ENCODE measurements at places on chromosomes 2 and 18.

- no peak for DNase-seq
Measured at GRCh38 chr2:6854416-6854815, 11.3 kb downstream of the CMPK2 start.

- no peak for DNase-seq
Measured at GRCh38 chr2:129935118-129935517, 44.3 kb upstream of the RAB6C start.

- no peak for DNase-seq
Measured at GRCh38 chr2:120391911-120392665, 46.2 kb downstream of the INHBB start.

GRCh38 chr2:62472312-62472711 lies 33.7 kb downstream of the TMEM17 start:
- DNase-seq = no peak

DNA sequence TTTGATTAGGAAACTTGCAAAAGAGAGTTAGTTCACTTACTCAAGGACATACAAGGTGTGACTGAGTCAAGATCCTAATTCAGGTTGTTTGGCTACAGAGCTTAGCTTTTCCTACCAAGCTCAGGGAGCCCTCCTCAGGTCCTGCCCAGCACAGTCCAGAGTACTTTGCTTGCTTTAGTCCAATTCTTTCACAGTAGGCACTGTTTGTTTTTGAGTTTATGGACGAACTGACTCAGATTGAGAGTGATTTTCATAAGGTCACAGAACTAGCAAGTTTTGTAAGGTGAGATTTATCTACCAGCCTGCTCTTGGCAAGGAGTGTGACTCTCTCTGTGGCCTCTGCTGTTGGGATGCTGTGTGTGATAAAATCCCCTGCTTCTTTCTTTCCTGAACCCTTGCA lies 310.5 kb downstream of the PTPRM start:
- DNase-seq = no peak

GRCh38 chr2:26850505-26850904 lies 2.6 kb downstream of the DPYSL5 start:
- DNase-seq = no peak

- DNase-seq = no peak
Measured at GRCh38 chr18:13868501-13869271, 44.7 kb downstream of the MC5R start.

DNA sequence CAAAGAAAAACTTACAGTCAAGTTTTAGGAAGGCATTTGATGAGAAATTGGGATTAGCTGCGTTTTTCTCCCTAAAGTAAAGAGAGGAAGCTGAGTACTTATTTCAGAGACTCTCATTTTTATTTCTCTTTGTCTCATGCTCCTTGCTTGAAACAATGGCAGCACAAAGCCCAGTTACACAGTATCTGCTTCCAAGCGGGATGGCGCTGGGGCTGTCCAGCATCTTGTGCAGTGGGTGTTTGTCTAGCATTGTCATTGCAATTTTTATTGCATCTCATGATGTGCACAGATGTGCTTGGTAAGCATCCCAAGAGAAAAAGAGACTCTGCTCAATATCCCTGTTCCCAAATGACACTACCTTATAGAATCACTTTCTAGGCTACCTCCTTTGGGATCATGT lies 102.8 kb upstream of the ZNF521 start:
- no peak for DNase-seq

DNA sequence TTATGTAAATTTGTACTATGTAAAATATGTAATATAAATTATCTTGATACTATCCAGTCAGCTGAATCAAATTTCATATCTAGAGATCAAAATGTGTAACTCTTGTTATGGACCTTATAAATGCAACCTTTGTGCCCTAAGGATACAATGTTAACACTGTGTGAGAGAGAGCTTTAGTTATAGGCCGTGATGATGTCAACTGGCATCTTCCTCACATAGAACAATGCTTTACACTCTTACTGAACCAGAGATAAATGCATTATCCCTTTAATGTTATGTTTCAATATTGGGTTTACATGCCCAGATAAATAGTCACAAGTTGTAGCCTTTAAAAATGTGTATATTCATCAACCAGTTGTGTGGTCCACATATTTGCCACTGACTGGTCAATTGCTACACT lies 115.1 kb downstream of the KCNJ3 start:
- DNase-seq = no peak

DNA sequence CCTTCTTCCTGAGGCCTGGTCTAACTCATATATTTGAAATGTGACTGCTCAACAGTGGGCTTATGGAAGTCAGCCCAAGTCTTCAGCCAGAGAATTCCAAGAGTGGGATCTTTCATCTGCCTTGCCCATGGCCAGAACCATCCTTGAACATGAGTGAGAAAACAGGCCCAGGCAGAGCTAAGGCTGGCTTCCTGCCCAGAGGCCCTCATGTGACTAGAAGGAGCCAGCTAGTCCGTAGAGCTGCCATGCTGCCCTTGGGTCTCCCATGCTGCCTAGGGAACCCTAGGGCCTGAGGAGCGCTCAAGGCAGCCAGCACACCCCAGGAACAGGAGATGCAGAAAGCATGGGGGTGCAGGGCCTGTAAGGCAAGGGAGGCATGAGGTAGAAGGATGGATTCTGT lies 203.6 kb downstream of the FHOD3 start:
- no peak for DNase-seq

GRCh38 chr18:56973487-56973886 lies 173.4 kb upstream of the BOD1L2 start:
- DNase-seq = no peak

- DNase-seq = no peak
Measured at GRCh38 chr2:23454501-23455120, 69.6 kb downstream of the KLHL29 start.

DNA sequence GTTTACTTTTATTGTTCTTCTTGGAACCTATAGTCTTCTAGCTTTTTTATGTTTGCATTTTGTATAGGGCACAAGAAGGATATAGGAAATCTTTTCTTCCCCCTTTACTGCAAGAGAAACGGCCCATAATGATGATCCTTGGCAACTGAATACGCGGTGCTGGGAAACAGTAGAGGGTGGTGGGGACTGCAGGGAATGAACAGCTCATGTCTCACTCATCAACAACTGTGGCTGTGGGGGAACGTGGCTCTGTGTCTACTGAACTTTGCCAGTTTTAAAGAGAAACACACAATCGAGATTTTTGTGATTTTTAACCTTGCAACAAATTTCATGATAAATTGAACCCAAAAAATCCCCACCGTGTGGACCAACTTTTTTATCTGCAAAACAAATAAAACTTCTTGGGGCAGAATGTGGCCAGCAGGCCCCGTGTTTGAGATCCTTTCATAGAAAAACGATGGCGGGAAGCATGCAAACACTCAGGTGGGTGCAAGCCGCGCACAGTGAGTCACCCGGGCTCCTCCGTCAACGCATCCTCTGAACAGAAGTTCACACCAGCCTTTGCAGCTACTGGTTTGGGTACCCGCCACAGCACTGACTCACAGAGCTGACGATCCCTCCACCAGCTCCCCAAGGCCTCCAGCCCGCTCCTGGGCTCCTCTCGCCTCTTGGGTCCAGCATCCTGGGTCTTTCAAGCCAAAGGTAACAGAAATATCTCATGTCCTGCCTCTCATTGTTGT lies 149.3 kb downstream of the COL6A3 start:
- DNase-seq = no peak

- DNase-seq = no peak
Measured at GRCh38 chr2:109062859-109063700, 65.9 kb upstream of the SH3RF3 start.

GRCh38 chr18:3814816-3815215 lies 364.8 kb downstream of the TGIF1 start:
- DNase-seq = no peak

DNA sequence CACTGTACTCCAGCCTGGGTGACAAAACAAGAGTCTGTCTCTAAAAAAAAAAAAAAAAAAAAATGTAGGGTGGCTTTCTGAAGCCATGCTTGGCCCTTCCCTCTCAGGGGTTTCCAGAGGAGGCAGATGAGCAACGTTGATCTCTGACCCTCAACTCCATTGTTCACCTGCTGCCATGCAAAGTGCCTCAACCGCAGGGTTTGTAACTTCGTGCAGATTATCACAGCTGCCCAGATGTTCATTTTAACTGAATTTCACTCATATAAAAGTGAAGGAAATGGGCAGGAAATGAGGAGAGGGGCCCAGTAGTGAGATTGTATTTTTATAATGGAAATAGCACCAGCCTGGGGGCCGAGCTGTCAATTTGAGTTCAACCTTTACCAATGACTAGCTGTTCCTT lies 14.9 kb upstream of the B3GNT2 start:
- no peak for DNase-seq

GRCh38 chr2:174787487-174788205 lies 23.4 kb upstream of the CHRNA1 start:
- DNase-seq = no peak

DNA sequence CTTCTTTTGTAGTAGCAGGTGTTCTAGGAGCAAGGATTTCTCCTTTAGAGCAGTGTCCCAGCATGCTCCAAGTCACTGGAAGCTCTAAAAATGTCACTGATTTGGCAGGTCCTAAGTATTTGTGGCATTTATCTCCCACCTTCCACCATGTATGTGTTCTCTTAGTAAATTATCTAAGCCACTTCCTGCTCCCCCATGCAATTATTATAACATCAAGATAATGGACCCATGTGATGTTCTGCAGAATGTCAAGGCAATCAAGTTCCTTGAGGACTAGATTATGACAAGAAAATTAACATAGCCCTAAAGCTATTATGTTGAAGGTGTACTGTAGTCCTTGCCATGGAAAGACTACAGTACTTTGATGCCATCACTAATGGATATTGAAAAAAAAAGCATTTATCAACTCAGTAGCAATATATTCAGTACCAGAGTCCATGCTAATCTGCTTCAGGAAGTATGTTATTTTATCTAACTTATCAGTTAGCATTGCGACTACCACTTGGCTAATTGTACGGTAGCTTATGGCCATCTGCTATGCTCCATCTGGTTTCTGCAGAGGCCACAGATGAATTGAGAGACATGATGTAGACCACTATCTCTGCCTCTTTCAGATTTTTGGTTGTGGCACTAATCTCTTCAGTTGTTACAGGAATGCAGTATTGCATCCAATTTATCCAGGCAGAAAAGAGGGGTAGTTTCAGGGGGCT lies 56.7 kb downstream of the GPR39 start:
- no peak for DNase-seq

GRCh38 chr2:63023444-63023843 lies 27.2 kb upstream of the OTX1 start:
- no peak for DNase-seq

- DNase-seq = no peak
Measured at GRCh38 chr18:38940863-38941531, 1375.4 kb upstream of the CELF4 start.

DNA sequence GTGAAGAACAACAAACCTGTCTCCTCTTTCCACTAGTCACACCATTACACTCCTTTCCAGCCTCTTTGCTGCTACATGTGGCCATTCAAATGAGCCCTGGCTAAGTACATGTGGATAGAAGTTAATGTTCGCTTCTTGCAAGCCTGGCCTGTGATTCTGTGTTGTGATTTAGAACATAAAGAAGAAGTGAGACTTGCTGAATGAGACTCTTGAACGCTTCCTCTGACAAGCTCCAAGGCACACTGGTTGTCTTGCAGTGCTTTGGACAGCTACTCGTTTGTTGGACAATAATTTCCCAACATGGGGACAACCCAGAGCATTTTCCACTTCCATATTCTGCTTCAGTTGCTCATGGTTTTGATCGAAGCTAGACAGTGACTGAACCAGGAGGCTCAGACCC lies 57.3 kb downstream of the CCDC74A start:
- DNase-seq = no peak

GRCh38 chr18:10038268-10038667 lies 124.5 kb downstream of the VAPA start:
- DNase-seq = no peak

DNA sequence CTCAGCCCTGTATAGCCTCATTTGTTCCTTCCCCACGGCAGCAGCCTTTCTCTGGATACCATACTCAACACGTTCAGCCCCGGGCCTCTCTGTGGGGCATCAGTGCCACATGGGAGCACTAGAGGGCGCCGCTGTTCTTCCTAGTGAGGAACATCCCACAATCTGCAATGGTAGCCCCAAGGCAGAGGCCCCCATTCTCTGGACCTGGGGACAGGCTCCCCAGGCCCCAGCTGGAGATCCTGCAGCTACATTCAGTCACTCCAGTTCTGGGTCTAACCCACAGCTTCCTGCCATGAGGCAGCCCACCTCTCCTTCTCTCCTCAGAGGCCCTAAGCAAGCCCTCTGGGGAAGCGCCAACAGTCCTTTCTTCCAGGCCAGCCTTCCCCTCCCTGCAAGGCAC lies 14.2 kb upstream of the SFXN5 start:
- DNase-seq = peak; percentile 34

DNA sequence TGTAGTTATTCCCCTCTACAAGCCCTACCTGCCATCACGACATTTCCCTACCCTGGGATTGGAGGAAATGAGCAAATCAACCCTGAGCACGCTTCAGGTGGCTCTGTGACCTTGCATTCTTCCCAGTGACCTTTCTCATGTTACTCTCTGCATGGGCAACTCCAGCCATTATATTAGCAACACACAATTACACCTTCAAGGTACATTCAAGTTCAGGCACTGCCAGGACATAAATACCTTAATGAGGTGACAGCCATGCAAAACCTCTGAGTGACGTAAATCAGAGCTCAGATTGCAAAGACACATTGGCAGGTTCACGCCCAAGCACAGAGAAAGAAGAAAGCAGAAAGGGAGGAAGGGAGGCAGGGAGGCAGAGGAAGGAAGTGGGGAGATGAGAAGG lies 68.7 kb upstream of the ALK start:
- DNase-seq = no peak

- no peak for DNase-seq
Measured at GRCh38 chr18:46727177-46727576, 29.7 kb downstream of the ST8SIA5 start.

DNA sequence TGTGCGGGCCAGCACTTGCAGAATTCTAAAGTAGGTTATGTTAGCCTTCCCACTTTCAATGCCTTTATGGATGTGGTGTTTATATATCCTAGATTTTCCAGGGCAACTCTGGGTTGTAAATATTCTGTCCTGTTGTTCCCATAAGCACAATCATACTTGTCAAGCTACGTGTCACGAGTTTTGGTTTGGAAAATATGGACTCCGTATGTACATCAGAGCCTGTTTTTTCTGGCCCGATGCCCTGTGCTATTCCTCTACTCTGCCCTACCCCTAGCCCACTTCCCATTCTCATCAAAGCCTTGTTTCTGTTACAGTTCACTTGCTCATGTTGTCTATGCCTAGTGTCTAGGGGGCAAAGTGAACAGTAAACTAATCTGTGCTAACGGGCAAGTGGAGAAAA lies 27.0 kb upstream of the ZEB2 start:
- no peak for DNase-seq

GRCh38 chr2:104052356-104052755 lies 801.6 kb upstream of the POU3F3 start:
- no peak for DNase-seq

- no peak for DNase-seq
Measured at GRCh38 chr2:226426292-226426736, 373.3 kb downstream of the IRS1 start.

- DNase-seq = no peak
Measured at GRCh38 chr2:169018390-169018789, 12.7 kb downstream of the ABCB11 start.

- DNase-seq = no peak
Measured at GRCh38 chr18:8828300-8828699, 122.9 kb downstream of the MTCL1 start.
